ENCODE measurements at places on chromosomes 2 and 18.

DNA sequence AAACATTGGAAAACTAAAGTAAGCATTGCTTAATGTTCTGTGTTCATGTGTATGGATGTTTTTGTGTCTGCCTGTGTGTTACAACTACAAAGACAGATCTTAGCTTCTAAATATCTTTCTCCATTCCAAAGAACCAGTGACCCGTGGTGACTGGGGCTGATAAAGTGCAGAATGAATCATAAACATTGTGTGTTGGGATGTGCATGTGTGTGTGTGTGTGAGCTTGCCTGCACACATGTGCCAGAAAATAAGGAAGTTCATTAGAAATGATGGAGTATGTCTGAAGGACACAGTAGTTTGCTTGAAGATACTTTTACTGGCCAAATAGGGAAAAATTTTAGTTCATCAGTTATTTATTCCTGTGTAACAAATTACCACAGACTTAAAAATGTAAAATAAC lies 756.6 kb upstream of the CELF4 start:
- no peak for DNase-seq

- DNase-seq, result peak; percentile 24
Observed at GRCh38 chr2:170394641-170395387, 216.9 kb downstream of the MYO3B start.

DNA sequence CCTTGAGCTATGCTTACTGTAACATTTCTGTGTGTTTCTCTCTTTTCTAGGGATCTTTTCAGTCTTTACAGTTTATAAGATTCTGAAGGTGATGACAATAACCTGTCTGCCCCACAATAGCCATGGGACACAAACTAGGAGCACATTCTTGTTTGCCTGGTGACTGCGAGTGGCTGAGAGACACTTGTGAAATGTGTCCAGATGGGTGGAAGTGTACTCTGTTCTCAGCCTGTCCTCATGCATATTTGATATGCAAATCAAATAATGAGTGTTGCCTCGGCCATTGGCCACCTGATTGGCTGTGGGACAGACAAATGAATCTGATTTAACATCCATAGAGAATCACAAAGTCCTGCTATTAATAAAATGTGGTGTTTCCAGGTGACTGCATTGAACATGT lies 246.2 kb downstream of the HNMT start:
- no peak for DNase-seq

DNA sequence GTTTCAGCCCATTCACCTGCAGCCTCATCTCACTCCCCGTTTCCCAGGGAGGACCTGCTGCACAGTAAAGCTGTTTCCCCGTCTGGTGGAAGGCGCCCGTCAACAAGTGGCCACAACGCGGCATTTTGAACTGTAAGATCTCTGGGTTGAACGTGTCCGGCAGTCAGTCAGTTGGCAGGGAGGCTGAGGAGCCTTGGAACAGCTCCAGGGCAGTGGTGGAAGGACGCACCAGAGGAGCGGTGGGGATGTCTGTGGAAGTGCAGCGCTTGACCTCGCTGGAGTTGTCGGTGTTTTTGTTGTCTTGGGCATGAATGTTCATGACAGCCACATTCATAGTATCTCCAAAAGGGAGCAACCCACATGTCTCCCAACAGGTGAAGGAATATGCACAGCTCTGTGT lies 31.4 kb upstream of the MBP start:
- DNase-seq, result no peak

- DNase-seq, result peak; percentile 68
Observed at GRCh38 chr18:6729247-6730091, at the start of gene ARHGAP28. ARHGAP28 (plus strand) TSS chr18:6729716; CDS start chr18:6729822, 106 bp downstream.

GRCh38 chr18:7206217-7206616 lies 24.7 kb upstream of the LRRC30 start:
- DNase-seq, result no peak

DNA sequence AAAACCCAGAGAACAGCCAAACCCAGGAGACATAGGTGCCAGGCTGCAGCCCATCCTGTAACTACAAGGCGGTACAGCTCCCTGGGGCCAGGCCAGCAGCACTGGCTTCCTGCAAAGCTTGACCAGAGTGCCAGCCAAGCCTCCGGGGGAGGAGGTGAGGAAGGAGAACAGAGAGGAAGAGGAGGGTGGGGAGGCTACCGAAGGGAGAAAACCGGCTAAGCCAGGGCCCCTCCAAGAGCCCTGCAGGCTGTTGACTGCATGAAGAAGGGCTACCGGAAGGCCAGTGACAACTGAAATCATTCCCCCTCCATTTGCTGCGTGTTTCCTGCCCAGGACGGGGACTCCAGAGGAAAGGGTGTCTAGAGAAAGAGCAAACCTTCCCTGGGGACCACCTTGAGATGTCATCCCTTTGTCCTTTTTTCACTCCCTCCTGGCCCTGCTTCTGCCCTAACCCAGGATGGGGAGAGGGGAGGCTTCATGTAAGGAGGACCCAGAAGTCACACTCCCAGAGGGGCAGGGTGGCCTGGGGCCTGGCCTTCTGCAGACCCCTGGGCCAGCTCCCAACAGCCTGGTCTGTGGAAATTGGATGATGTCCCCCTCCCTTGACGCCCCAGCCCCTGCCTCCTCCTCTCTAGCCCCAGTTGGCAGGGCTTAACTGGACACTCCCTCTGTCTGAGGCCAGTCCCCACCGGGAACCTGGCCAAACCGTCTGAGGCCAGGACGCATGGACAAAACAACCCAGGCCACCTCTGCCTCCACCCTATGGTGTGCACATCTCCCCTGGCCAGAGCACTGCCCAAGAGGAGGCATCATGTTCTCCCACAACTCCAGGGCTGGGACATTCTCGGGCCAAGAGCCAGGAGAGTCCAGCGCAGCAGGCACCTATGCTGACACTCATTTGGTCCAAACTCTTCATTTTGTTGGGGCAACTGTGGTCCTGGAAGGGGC lies 207.8 kb downstream of the CYP26B1 start:
- DNase-seq, result no peak

GRCh38 chr2:100799686-100800085 lies 20.3 kb upstream of the NPAS2 start:
- DNase-seq, result no peak

- DNase-seq, result no peak
Observed at GRCh38 chr2:155665704-155666103, 666.8 kb downstream of the NR4A2 start.

- DNase-seq, result no peak
Observed at GRCh38 chr2:143526498-143526897, 397.3 kb downstream of the ARHGAP15 start.

- no peak for DNase-seq
Observed at GRCh38 chr2:96254571-96254970, 11.2 kb downstream of the TMEM127 start.

DNA sequence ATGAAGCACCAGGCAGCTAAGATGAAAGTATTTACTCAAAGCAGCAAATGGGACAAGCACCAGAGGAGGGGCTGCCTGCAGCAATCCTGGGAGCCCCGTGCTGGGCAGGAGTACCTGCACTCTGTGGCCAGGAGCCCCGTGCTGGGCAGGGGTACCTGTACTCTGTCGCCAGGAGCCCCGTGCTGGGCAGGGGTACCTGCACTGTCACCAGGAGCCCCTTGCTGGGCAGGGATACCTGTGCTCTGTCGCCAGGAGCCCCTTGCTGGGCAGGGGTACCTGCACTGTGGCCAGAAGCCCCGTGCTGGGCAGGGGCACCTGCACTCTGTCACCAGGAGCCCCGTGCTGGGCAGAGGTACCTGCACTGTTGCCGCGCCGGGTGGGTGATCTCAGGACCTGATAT lies 158.6 kb downstream of the MYT1L start:
- DNase-seq, result no peak

- no peak for DNase-seq
Observed at GRCh38 chr2:56681659-56682396, 498.0 kb downstream of the CCDC85A start.

- no peak for DNase-seq
Observed at GRCh38 chr2:13676269-13676668, 956.2 kb upstream of the LRATD1 start.

Measured in DMS 273 treated with DMSO at 0.1 percent for 48 hours (cell line).